Frontal cortex (tissue), 4 donors: ENCODE measurements at places on chromosomes 2 and 18.
A peak's percentile ranks its signal among the peaks of the same experiment; 100 is the strongest.

DNA sequence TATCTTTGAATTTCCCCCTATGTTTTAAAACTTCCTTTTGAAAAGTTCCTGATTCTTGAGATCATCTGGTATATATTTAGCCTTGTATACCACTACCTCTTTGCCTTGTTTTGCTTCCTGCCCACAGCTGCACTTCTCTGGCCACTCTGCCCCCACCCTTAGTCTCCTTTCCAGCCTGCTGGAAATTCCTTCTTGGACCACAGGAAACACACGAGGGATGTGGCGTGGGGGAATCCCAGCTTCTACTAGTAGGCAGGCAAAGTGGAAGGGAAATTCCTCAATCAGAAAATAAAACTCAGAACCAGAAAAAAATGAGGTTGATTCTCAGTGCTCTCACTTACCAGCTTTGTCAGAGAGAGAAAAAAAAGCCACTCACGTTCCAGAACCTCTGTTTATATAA is 13.4 kb downstream of the IL18RAP start:
- no peak for DNase-seq

DNA sequence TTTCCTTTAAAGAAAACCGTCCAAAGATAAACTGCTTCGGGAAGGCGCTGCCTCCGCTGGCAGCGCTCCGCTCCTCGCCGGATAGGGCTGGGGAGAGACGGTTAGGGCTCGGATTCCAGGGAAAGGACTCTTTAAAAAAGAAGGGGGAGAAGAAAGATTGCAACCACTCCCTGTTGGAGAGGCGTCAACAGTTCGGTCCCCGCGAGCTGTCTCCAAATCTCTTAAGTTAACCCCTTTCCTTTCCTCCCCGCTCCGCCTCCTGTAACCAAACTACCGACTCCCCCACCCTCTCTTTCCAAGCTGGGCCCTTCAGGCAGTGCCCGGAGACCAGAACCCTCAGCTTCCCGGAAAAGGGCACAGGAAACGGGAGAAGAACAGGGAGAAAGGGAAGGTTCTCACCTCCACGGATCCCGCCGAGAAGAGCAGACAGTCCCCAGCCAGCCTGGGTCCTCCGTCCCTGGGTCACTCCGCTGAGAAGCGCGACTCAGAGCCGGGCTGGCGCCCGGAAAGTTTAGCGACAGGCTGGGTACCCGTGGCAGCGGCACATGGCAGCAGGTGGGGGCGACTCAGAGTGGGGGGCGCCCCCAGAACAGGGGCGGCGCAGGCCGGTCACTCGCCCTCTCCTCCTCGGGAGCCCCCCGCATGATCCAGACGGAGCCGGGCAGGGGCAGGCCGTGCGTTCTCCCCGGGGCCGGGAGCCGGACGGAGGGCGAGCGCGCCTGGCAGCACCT is 675 bp downstream of the FZD5 start:
- peak; percentile 56 for DNase-seq

GRCh38 chr2:18614041-18614440 is 24.7 kb upstream of the NT5C1B start:
- DNase-seq = no peak

GRCh38 chr18:72674710-72675109 is 130.6 kb upstream of the CBLN2 start:
- DNase-seq = no peak

- DNase-seq = no peak
Measured at GRCh38 chr2:10432311-10433181, 15.6 kb downstream of the ODC1 start.

DNA sequence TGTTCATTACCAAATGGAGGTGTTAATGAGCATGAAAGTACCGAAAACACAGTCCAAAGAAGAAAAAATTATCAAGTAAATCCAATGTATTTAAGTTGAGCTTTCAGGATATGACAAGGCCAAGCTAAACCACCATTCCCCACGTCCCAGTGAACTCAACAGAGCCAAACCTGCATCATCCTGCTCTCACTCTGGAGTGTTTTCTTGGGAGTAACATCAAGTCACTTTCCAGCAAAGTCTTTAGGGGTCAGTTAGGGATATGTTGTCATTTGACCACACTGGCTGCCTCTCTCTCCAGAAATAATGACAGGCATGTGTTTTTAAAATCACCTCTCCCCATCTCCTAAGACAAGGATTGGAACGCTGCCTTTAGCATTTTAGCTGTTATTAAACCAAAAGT is 140.5 kb downstream of the SRBD1 start:
- no peak for DNase-seq

- no peak for DNase-seq
Measured at GRCh38 chr18:68763083-68763482, 34.8 kb upstream of the CCDC102B start.

GRCh38 chr2:128004509-128004908 is 23.4 kb downstream of the SAP130 start:
- DNase-seq = no peak

- no peak for DNase-seq
Measured at GRCh38 chr2:64853306-64853705, 135.9 kb upstream of the SLC1A4 start.

DNA sequence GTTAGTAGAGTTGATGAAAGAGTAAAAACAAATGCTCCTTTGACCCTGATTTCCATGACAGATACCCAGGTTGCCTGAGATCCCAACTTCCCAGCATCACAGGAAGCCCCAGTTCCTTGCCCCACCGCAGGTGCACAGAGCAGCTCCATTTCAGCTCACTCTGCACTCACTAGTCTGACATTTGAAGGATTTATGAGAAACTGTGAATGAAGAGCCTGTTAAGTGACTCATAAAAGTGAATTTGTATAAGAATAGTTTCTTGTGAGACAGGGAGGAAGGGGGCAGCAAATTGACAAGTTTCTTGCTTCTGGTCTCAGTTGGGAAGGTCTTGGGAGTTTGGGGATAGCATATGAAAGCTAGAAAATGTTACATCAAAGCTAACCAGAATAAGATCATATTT is 248.7 kb upstream of the ATP5MC3 start:
- DNase-seq = no peak

DNA sequence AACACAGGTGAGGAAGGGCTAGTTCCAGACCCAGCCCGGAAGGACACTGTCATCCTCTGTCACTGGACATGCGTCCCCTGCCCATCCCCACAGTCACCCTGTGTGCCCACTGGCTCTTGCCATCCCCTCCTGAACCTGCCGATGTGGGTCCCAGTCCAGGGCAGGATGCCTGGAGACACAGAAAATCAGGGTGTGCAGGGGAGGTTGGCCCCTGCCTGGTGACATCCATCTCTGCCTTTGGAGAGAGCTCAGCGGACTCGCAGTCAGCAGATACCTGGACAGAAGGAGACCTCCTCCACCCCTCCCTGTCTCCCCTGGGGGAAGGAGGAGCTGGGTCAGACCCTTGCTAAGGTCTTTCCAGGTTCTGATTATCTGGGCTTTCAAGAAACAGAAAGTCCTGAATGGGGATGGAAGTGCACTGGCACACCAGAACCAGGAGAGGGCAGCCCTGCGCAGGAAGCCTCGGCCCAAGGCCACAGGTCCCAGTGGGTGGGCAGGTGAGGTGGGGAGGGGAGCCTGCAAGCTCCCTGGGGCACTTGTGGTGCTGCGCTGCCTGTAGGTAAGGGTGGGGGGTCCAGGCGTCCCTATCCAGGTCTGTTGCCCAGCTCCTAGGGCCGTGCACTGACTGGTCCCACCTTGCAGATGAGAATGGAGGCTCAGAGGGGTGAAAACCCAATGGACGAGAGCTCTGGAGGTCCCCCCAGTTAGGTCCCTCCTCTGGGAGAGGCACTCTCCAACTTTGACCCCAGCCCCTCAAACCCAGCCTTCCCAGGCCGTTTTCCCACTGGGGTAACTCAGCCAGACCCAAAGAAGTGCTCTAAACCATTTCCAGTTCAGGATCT is 9.7 kb upstream of the OTOS start:
- DNase-seq = peak; percentile 80

GRCh38 chr2:48287976-48288375 is 242.0 kb upstream of the STON1 start:
- DNase-seq = no peak

DNA sequence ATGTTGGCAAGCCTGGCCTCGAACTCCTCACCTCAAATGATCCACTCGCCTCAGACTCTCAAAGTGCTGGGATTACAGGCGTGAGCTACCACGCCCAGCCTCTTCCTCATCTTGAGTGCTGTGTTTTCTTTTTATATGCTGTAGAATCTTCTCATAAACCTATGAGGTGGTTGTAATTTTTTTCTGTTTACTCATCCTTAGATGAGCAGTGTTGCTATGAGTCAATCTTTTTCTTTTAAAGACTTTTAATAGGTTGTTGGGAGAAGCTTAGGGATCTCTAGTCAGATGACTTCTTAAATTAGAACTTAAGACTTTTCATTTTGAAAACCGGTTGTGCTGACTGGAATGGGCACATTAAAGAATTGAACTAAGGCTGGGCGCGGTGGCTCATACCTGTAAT is 8.7 kb upstream of the AAK1 start:
- no peak for DNase-seq

- DNase-seq = no peak
Measured at GRCh38 chr2:96527286-96528005, 9.1 kb upstream of the ARID5A start.

- DNase-seq = no peak
Measured at GRCh38 chr2:205169464-205169863, 512.8 kb upstream of the NRP2 start.
